ENCODE measurements at places on chromosomes 6 and 20. TPM values are rescaled to one million over a fixed set of nuclear protein-coding genes. Genes with fewer than 3 reads are reported as not detected.

Gene C6orf141
- total RNA-seq = 8.7 TPM

Gene EDEM2
- total RNA-seq = 26.8 TPM

Gene LIN28B
- 45.6 TPM for total RNA-seq

Gene PDE10A
- total RNA-seq = 1.6 TPM

Gene PLG
- not detected for total RNA-seq

Gene KIAA0408
- 0.55 TPM for total RNA-seq

Gene CLDN20
- not detected for total RNA-seq

Gene PAX1
- total RNA-seq = not detected

Gene TXLNB
- not detected for total RNA-seq

Gene RIN2
- total RNA-seq = 2.7 TPM

- DNase-seq = no peak
Measured at GRCh38 chr6:130203370-130203769, 19.4 kb downstream of the SAMD3 start.

- no peak for DNase-seq
Measured at GRCh38 chr6:48835421-48835958, 627.6 kb downstream of the MMUT start.

GRCh38 chr20:50826121-50826520, 31.3 kb downstream of the BCAS4 start:
- DNase-seq = no peak

DNA sequence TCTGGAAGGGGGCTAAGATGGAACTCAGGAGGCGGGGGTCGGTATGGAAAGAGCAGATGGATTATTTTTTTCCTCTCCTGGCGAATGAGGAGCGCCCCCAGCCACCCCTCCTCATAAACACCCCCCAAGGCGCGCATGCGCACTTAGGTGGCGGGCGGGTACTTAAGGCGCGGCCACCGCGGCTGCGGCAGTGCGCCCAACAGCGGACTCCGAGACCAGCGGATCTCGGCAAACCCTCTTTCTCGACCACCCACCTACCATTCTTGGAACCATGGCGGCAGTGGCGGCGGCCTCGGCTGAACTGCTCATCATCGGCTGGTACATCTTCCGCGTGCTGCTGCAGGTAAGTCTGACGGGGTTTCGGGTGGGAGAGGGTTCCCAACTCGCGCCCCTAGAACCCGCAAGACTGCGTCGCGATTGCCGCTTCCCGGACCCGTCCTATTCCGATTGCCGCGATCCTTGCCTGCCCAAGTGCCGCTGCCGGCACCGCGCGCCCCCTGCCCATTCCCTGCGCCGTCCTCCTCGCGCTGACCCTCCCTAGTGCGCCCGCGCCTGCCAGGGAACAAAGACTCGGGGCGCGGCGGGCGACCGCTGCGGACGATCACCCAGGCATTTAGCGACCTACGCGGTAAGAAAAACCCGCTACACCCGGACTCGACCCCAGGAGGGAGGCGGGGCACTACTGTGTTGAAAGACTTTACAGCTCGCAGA, at the start of gene NNAT:
NNAT (plus strand) TSS at position 190 of the 711 bp plus-strand sequence; CDS start at position 272, 82 bp downstream.
- peak; percentile 88 for DNase-seq

- peak; percentile 86 for DNase-seq
Measured at GRCh38 chr20:3046677-3047462, 1.0 kb downstream of the MRPS26 start.

DNA sequence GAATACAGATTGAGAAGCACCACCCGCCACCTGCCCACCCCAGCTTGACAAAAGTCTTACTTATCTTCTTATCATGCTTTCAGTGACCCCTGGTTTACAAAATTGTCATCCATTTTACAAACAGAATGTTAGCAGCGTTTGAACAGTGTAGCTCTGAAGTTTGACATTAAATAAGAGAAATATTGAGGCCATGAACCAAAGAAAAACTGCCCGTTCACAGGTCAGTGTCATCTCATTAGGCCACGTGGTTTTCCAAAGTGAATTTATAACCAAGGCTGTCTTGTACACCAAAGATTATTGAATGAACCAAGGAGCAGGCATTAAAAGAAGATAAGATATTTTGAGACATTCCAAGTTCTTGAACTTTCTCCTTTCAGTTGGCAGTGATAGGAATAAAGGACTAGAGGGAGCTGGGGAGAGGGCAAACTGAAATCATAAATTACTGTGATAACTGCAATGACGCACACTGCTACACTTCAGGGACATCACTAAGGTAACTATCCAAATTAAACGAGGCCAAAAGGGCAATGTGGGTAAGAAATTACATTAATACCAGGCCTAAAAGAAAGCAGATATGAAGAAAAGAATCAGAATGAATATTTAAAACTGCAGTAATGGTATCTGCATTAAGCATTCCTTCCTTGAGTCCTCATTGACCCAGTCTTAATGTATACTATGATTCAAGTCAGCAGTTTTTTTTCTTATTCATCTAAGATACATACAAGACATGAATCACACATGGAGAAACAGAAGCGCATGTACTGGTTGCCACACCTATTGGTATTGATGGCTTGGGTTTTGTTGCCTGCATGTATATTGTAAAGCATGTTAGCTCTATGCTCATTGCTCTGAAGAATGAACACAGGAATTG, 159.8 kb upstream of the ARG1 start:
- DNase-seq = no peak

DNA sequence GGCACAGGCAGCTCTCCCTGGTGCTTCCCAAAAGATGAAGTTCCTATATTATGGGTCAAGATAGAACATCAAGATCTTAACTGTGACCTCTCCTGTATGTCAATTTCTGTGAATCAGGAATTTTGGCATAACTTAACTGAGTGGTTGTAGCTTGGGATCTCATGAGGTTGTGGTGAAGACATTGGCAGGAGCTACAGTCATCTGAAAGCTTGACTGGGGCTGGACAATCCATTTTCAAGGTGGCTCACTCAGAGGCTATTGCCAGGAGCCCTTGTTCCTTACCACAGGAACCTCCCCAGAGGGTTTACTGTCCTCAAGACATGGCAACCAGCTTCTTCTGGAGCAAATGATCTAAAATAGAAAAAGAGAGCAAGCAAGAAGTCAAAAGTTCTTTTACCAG, 252.2 kb downstream of the ADGB start:
- no peak for DNase-seq

GRCh38 chr6:57069920-57070331, 20.1 kb upstream of the ZNF451 start:
- no peak for DNase-seq

GRCh38 chr6:73131706-73132105, 93.6 kb downstream of the KHDC1L start:
- no peak for DNase-seq
